ENCODE measurements at places on chromosomes 16 and 17. TPM values are rescaled to one million over a fixed set of nuclear protein-coding genes. Genes with fewer than 3 reads are reported as not detected.

Gene KRTAP9-4
- total RNA-seq = not detected

Gene LYRM9
- 3.3 TPM for total RNA-seq

Gene CHTF18
- total RNA-seq = 30.5 TPM

DNA sequence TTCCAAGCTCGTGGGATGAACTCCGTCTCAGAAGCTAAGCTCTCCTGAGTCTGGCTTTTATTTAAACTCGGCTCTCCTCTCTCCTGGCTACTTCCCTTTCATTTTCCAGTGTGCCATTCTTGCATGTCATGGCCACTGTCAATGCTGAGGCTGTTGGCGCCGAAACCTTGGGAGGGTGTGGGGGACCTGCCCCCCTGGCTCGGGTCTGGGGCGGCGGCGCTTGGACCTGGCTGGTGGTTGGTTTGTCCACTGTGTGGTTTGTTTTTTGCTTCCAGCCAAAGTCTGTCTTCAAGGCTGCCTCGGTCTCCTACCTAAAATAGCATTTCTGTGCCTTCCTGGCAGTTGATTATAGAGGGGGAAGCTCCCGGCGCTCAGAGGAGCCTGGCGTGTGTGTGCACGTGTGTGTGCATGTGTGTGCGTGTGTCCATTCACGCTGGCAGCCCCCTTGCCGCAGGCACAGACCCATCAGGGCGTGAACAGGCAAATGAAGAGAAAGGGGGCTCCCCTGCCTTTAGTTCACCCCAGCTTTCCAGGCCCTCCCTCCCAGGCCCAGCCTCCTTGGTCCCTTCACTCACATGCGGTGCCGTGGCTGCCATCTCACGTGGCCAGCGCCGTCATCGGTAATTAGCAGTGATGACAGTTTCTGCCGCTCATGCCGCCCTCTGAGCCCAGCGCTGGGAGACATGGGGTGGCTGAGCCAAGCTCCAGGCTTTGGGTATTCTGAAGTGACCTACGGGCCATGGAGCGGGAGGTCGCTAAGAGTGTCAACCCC is 179.9 kb downstream of the SEC14L1 start:
- no peaks in the 10 kb centered on the region for H3K36me3 ChIP-seq
- H3K4me3 ChIP-seq = peak overlapping the region; percentile 38
- H3K4me1 ChIP-seq = peaks cover 19% of the 10 kb centered on the region
- DNase-seq = peak; percentile 66
- peak overlapping the region; percentile 93 for H3K27ac ChIP-seq
- no peaks in the 10 kb centered on the region for H3K27me3 ChIP-seq

GRCh38 chr17:66371561-66371960 is 69.1 kb downstream of the PRKCA start:
- no peak overlapping the region for H3K4me3 ChIP-seq
- H3K27ac ChIP-seq = no peak overlapping the region

DNA sequence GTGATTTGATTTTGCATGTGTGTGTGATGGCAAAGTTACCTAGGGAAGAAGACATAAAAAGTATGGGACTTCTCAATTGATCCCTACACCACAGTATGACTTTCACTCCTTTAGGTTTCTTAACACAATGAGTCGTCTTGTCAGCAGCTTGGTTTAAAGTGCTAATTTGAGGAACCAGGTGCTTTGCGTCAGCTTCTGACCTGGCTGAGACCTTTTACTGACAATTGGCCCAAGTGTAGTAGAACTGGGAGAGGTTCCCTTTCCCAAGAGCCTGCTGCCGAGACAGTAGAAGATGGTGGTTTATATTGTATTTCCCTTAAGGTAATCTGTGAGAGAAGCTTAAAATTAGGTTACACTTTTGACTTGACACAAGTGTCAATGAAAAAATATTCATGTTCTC is 54.9 kb downstream of the LDHD start:
- no peak overlapping the region for H3K4me3 ChIP-seq
- H3K4me1 ChIP-seq = no peaks in the 10 kb centered on the region
- peak; percentile 55 for DNase-seq
- no peaks in the 10 kb centered on the region for H3K36me3 ChIP-seq
- peak overlapping the region; percentile 70 for H3K27ac ChIP-seq

DNA sequence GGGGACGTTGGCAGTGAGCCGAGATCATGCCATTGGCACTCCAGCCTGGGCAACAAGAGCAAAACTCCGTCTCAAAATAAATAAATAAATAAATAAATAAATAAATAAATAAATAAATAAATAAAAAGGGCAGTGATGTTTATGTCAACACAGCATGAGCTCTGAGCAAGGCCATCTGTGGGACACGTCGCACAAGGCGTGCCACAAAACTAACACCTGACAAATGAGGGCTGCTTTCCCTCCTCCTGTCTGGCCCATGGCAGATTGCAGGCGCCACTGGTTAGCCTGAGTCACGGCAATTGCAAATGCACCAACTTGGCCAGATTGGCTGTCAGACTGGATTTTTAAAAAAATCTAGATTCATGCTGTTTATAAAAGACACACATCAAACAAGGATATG is 25.9 kb upstream of the SPNS3 start:
- no peak overlapping the region for H3K4me3 ChIP-seq
- no peaks in the 10 kb centered on the region for H3K4me1 ChIP-seq
- DNase-seq = no peak
- no peaks in the 10 kb centered on the region for H3K36me3 ChIP-seq
- H3K27ac ChIP-seq = no peak overlapping the region

DNA sequence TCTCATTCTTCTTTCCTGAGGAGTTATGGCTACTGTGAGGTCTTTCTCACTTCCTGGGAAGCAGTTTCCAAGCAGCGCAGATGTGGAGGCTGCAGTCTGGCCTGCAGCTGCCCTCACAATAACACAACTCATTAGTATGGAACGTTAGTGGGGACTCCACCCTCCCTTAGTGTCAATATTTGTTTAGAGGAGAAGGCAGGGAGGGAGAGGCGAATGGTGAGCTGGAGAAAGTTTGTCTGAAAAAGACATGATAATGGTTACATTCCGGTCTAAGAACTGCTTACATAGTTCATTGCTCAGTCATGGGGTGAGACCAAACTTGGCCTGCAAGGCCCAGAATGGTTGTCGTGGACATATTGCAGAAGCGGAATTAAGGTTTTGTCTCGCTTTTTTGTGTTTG is 170.2 kb downstream of the HS3ST3B1 start:
- no peaks in the 10 kb centered on the region for H3K27me3 ChIP-seq
- no peak overlapping the region for H3K27ac ChIP-seq
- H3K36me3 ChIP-seq = no peaks in the 10 kb centered on the region
- no peak overlapping the region for H3K4me3 ChIP-seq
- H3K4me1 ChIP-seq = no peaks in the 10 kb centered on the region

- no peak overlapping the region for H3K4me3 ChIP-seq
- H3K36me3 ChIP-seq = no peaks in the 10 kb centered on the region
- DNase-seq = no peak
- H3K27me3 ChIP-seq = no peaks in the 10 kb centered on the region
These were observed 27.9 kb downstream of the MBTD1 start for GRCh38 chr17:51231999-51232398.

DNA sequence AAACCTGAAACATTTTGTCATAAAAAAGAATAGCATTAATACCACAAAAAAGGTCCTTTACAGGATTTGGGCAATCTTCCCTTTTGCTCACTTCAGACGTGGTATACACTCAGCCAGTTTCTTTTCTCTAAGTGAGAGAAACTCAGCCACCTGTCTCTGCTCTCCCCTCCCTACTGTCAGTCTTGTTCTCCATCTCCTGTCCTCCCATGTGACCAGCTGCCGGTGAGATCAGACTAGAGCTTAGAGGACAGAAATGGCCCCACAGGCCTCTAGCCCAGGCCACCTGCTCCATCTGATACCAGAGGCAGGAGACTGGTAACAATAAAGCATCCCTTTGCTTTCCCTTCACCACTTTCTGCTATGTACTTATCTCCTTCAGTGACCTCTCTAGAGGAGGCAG is 34.9 kb downstream of the CMC2 start:
- H3K4me1 ChIP-seq = no peaks in the 10 kb centered on the region
- H3K36me3 ChIP-seq = no peaks in the 10 kb centered on the region
- no peak for DNase-seq
- H3K27me3 ChIP-seq = no peaks in the 10 kb centered on the region
- no peak overlapping the region for H3K4me3 ChIP-seq

DNA sequence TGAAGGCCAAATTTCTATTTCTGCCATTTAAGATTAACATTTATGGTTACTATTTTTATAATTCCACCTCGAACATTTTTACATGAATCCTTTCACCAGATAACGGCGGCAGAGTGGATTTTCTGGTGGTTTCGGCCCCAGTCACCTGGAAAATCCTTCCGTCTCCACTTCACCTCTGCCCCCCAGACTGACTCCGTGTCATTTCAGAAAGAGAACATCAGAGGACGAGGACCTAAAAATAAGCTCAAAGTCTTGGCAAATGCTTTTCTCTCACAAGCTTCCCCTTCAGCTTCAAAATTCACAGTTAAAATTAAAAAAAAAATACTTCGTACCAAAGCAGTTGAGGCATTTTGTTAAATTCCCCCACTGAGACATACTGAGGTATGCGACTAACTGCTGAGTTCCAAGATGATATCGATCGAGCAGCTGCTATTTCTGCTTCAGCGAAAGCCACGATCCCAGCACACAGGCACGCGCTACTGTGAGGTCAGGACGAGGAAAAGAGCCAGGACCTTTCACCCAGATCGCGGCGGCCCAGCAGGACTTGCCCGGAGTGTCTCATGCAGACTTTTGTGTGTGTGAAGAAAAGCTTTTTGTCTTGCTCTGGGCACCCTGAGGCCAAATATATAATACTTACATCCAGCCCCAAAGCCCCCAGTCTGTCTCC is 36.8 kb downstream of the ASPA start:
- DNase-seq = peak; percentile 81
- no peaks in the 10 kb centered on the region for H3K27me3 ChIP-seq
- no peaks in the 10 kb centered on the region for H3K36me3 ChIP-seq
- peak overlapping the region; percentile 75 for H3K27ac ChIP-seq
- peak overlapping the region; percentile 0 for H3K4me3 ChIP-seq
- H3K4me1 ChIP-seq = no peaks in the 10 kb centered on the region

- no peaks in the 10 kb centered on the region for H3K27me3 ChIP-seq
- no peaks in the 10 kb centered on the region for H3K4me1 ChIP-seq
- no peaks in the 10 kb centered on the region for H3K36me3 ChIP-seq
- H3K4me3 ChIP-seq = no peak overlapping the region
These were observed 11.7 kb upstream of the TMED6 start for GRCh38 chr16:69363281-69363717.

DNA sequence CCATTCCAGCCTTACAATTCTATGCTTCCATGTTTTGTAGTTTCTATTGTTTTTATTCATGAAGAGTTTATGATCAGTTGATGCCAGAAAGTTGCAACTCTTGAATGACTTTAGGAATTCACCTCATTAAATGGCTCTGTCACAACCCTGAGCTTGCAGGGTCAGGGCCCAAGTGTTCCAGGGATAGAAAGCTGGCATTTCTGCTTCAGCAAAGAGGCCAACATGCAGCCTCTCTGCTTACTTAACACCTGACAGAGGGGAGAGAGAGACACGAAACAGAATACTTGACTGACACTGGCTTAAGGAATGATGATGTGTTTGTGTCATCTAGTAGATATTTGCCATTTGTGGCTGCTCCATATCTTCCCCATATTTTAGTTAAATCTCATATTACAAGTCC is 328.1 kb downstream of the CA10 start:
- H3K4me1 ChIP-seq = no peaks in the 10 kb centered on the region
- no peaks in the 10 kb centered on the region for H3K27me3 ChIP-seq

Data from uterus (tissue), 4 donors.